Fibroblast of pulmonary artery (primary cell): ENCODE measurements at places on chromosomes 4 and X.

DNA sequence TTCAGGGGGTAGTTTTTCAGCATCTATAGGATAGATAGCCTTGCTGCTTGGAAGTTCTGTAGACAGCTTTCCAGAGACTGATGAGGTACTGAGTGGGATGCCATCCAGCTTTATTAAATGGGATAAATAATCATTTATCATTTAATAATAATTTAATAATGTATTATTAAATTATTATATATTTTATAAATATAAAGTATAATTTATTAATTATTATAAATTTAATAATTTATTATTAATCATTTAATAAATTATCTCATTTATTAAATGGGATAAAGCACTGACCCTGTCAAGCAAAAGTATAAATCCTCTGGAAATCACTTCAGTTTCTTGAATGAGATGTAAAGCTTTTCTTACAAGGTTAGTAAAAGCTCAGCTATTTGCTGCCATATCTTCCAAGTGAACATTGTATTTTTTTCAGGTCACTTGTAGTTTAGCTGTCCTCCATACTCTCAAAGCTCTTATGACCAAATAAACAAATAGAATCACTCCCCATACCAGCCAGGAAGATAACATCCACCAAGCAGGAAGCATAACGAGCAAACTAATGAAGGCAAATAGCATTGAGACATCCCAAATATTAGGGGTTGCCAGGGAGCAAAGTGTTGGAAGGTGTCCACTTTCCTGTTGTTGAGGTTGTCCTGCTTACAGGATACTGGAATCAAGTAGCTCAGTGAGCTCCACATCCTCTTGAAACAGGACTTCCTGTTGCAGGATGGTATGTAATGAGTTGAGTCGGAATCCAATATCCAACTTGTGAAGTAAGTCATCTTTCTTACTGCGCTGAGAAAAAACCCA lies 88.9 kb downstream of the ZNF674 start:
- peak; percentile 48 for DNase-seq

DNA sequence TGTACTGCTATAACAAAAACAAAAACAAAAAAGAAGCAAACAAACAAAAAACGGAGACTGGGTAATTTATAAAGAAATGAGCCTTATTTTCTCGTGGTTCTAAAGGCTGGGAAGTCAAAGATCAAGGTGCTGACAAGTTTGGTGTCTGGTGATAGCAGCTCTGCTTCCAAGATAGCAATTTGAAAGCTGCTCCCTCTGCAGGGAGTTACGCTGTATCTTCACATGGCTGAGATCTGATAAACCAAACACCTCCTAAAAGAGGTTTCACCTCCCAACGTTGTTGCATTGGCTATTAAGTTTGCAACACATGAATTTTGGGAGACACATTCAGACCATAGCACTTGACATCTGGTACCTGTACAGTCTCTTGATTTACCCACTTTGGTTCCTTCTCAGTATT lies 854.2 kb downstream of the CENPC start:
- DNase-seq: no peak

- peak; percentile 36 for DNase-seq
These were observed 114.6 kb downstream of the TBCK start for GRCh38 chr4:106201373-106201772.

- no peak for DNase-seq
These were observed 137.6 kb downstream of the TENM3 start for GRCh38 chr4:182380771-182381181.

- no peak for DNase-seq
These were observed 144.8 kb upstream of the GNPDA2 start for GRCh38 chr4:44871133-44871532.

GRCh38 chrX:131729295-131729694 lies 185.4 kb downstream of the OR13H1 start:
- DNase-seq: no peak

- no peak for DNase-seq
These were observed 45.4 kb upstream of the STIM2 start for GRCh38 chr4:26815199-26815598.

DNA sequence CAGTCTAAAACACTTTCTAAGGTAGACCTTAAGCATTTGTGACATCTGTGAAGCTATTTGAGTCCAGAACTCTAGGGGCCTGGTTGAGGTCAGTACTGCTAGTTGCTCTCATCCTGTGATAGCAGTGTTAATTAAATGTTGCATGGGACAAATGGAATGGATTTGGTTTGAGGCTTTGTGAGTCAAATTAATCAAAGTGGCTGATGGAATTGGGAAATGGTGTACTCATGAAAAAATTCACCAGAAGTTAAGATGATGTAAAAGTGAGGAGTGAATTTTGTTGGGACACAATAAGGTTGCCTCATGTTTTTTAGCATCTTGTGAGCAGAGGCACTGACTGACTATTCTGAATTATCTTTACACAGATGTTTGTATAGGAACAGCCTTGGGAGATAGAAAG lies 99.2 kb upstream of the ARSJ start:
- DNase-seq: peak; percentile 17

- DNase-seq: no peak
These were observed 34.5 kb downstream of the ELF4 start for GRCh38 chrX:130075777-130076176.

DNA sequence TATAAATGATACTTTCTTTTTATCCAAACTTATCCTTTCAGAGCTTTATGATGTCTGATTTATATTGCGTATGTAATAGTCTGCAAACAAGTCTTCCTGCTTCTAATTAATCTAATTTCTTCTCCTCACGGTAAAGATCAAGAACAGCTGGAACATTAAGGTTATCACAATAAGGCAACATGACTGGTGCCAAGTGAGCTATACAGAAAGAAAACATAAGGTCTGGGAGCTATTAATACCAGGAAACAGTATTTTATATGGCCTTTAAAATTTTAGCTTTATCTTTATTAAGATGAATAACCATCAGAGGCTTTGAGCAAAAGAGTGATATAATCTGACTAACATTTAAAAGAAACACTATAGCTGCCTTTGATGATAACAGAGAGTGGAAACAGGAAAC lies 28.7 kb upstream of the CABS1 start:
- no peak for DNase-seq

GRCh38 chrX:13005661-13006473 lies 31.0 kb downstream of the TMSB4X start:
- peak; percentile 29 for DNase-seq

- peak; percentile 10 for DNase-seq
These were observed 15.8 kb upstream of the GYPE start for GRCh38 chr4:143921181-143921580.

- DNase-seq: no peak
These were observed 200.3 kb downstream of the MID1 start for GRCh38 chrX:10420134-10420533.

GRCh38 chr4:68569466-68570121 lies 6.5 kb downstream of the UGT2B17 start:
- no peak for DNase-seq

GRCh38 chr4:95360906-95361695 lies 187.7 kb downstream of the UNC5C start:
- DNase-seq: no peak

DNA sequence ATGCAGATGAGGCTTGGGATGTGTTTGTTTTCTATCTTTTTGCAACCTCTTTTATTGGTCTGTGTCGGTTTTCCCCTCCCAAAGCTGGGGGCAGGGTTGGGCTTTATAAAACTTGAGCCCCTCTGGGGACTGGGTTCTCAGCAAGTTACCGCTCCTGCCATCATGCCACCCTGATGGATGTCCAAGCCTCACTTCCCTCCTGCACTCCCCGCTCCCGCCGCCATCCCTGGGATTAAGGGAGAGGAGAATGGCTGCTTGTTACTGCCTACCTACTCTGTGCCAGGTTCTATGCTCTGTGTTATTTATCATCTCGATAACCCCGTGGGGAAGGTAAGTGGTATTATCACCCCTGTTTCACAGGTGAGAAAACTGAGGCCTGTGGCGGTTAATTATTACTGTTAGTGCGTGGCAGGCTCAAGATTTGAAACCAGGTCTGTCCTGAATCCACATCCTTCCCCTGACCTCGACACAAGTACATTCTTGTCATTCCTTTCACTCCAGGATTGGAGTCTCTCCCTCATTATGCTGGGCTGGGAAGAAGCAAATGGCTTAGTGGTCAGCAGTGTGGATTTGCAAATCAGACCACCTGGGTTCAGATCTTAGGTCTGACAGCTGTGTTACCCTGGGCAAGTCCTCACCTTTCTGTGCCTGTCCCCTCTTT lies 4.5 kb downstream of the UBA1 start:
- peak; percentile 35 for DNase-seq

- DNase-seq: peak; percentile 29
These were observed 52.9 kb upstream of the HPGDS start for GRCh38 chr4:94395562-94395961.

- DNase-seq: peak; percentile 83
These were observed 150.4 kb downstream of the MGST2 start for GRCh38 chr4:139815778-139816601.

DNA sequence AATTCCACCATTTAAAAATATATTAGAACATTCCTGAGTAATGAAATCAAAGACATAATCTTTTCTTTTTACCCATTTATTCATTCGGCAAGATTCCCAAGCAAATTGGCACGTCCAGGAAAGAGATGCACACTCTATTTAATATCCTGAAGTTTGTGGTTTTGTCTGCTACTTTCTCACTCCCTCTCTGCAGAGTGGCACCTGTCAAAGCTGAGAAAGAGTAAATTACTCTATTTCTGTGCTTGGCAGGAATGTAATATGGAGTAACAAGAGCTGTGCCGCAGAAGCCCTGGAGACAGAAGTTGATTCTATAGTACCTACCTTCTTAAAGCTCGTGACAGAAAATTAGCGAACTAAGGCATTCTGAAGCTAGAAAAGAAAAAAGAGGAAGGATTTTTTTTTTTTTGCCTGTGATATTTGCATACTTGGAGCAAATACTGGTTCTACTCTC lies 5.5 kb downstream of the GSTCD start:
- no peak for DNase-seq

GRCh38 chr4:88804234-88804633 lies 106.6 kb upstream of the NAP1L5 start:
- no peak for DNase-seq

- DNase-seq: no peak
These were observed 123.7 kb upstream of the NUDT6 start for GRCh38 chr4:123046096-123046495.

- DNase-seq: no peak
These were observed 134.4 kb downstream of the EDA2R start for GRCh38 chrX:66504481-66504880.

DNA sequence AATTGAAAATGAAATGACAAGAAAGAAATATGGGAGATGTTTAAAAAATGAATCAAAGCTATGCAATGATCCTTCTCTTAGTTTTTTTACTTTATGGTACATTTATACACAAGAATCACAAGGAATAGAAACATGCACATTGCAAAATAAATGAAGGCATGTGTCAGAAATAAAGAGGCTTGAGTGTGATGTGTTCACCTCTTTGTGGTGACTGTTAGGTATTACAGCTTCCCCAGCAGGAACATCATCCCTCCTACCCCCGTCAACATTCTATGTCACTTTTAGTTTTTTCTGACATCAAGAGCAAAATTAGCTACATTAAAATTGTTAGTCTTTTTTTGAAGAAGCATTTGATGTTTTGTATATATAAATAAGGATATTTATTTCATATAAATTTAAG lies 214.8 kb downstream of the SLC4A4 start:
- peak; percentile 56 for DNase-seq

- peak; percentile 44 for DNase-seq
These were observed 72.0 kb upstream of the GPRIN3 start for GRCh38 chr4:89379511-89380044.
